Sciatic nerve (tissue), 2 donors: ENCODE measurements at places on chromosomes 13 and 19. TPM values are rescaled to one million over a fixed set of nuclear protein-coding genes. Genes with fewer than 3 reads are reported as not detected.

The SHC2 gene
- 31.6 TPM for total RNA-seq

The WDR87 gene
- not detected for total RNA-seq

The SYMPK gene
- total RNA-seq = 60.9 TPM

The NAA16 gene
- 29.7 TPM for total RNA-seq

The SCN1B gene
- 13.8 TPM for total RNA-seq

The SUCLA2 gene
- 45.4 TPM for total RNA-seq

The TUBGCP3 gene
- 48.9 TPM for total RNA-seq

The ERVV-1 gene
- total RNA-seq = not detected

The NAPSA gene
- 3.4 TPM for total RNA-seq

The ZNF723 gene
- total RNA-seq = not detected

The APOC4 gene
- total RNA-seq = not detected

The ZNF135 gene
- total RNA-seq = 11.0 TPM

The IGSF23 gene
- total RNA-seq = not detected

The RAD23A gene
- total RNA-seq = 102 TPM

The GARRE1 gene
- total RNA-seq = 59.9 TPM

The FCHO1 gene
- total RNA-seq = 6.1 TPM

The TMC4 gene
- 2.9 TPM for total RNA-seq

The ZNF208 gene
- total RNA-seq = 11.7 TPM

The PLIN4 gene
- total RNA-seq = 58.1 TPM

The FCER2 gene
- total RNA-seq = 3.7 TPM

The PLPPR3 gene
- not detected for total RNA-seq
